Lung (tissue), 17 donors: ENCODE measurements at places on chromosomes 1 and 21. TPM values are rescaled to one million over a fixed set of nuclear protein-coding genes. Genes with fewer than 3 reads are reported as not detected.

DNA sequence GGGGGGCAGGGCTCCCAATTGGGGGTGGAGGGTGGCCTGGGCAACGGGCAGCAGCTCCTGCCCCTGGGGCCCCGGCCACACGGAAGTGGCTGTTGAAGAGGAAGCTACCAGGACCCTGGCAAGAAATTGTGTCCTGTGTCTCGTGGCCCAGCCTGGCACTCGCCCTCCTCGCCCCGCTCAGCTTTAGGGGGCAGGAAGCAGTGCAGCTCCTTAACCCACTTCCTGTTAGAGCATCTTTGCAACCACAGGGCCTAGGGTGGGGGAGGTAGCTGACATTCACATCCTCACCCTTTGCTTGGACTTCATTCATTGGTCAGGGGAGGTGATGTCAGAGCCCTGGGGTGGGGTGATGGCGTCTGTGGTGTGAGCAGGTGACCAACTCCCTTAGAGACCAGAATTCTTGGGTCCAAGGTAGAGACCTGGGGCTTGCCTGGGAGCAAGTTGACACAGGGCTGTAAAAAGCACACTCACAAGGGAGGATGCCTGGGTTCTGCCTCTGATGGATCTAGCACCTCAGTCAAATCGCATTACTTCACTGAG lies at the start of gene ARHGAP30:
TSS of gene ARHGAP30 (minus strand) at position 161 of the 540 bp plus-strand sequence. CDS start 267 bp downstream, outside the sequence.
- no peak for DNase-seq
- H3K27me3 ChIP-seq, result no peaks in the 10 kb centered on the region
- no peak within 1 kb of the TSS for H3K27ac ChIP-seq

DNA sequence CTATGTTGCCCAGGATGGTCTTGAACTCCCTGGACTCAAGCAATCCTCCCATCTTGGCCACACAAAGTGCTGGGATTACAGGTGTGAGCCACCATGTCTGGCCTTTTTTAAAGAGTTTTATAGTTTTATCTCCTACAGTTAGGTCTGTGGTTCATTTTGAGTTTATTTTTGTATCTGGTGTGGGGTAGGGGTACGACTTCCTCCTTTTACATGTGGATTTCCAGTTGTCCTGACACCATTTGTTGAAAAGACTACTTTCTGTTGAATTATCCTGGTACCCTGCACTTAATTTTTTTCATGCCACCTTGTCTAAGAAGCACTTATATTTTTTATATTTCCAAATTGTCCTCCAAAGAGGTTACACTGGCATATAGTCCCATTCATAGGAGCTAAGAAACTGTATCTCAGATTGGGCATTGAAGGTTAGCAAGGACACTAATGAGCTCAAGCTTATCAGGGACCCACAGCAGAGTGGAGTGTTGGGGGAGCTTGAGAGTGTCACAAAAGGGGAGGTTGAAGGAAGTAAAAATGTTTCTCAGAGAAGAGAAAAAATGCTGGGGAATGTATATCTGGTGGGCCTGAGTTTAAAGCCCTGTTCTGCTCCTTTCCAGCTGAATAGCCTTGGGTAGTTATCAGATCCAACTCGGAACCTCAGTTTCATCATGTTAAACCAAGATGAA lies 23.4 kb upstream of the MEF2D start:
- no peaks in the 10 kb centered on the region for H3K36me3 ChIP-seq
- H3K4me3 ChIP-seq, result no peak overlapping the region

GRCh38 chr21:15826147-15826780 lies 96.5 kb downstream of the USP25 start:
- peaks cover 2% of the 10 kb centered on the region for H3K36me3 ChIP-seq
- H3K4me1 ChIP-seq, result no peaks in the 10 kb centered on the region
- H3K27me3 ChIP-seq, result no peaks in the 10 kb centered on the region
- DNase-seq, result no peak

Gene CR1
- total RNA-seq, result 11.2 TPM

DNA sequence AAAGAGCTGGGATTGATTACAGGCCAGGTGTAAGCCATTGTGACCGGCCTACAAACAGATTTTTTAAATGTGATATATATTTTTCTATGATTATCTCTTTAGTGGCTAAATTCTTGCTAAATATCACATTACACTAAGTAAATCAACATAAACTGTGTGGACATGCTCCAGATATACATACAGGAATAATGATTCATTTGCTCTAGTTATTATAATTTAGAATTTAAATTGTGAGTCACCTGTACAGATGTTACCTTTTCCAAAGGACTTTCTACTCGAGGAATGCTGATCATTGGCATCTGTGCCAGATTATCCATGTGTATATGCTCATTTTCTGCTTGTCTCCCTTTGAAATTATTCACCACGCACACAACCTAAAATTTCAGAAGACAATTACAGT lies 90.1 kb downstream of the PLPPR5 start:
- H3K4me3 ChIP-seq, result no peak overlapping the region
- no peak overlapping the region for H3K27ac ChIP-seq
- no peak for DNase-seq
- no peaks in the 10 kb centered on the region for H3K27me3 ChIP-seq
- H3K36me3 ChIP-seq, result no peaks in the 10 kb centered on the region
- no peaks in the 10 kb centered on the region for H3K4me1 ChIP-seq

Gene CAPN2
- total RNA-seq, result 169 TPM

- peak overlapping the region; percentile 3 for H3K27ac ChIP-seq
- no peaks in the 10 kb centered on the region for H3K27me3 ChIP-seq
- no peaks in the 10 kb centered on the region for H3K36me3 ChIP-seq
- DNase-seq, result peak; percentile 70
These were observed 65.7 kb downstream of the MAP3K7CL start for GRCh38 chr21:29195981-29196669.

GRCh38 chr1:160579216-160579701 lies at the start of gene CD84:
CD84 (minus strand) TSS chr1:160579496; CDS start chr1:160579437, 59 bp downstream.
- H3K27ac ChIP-seq, result no peak within 1 kb of the TSS
- no peak within 1 kb of the TSS for H3K4me3 ChIP-seq
- H3K4me1 ChIP-seq, result no peaks in the 10 kb centered on the region
- H3K27me3 ChIP-seq, result no peaks in the 10 kb centered on the region

DNA sequence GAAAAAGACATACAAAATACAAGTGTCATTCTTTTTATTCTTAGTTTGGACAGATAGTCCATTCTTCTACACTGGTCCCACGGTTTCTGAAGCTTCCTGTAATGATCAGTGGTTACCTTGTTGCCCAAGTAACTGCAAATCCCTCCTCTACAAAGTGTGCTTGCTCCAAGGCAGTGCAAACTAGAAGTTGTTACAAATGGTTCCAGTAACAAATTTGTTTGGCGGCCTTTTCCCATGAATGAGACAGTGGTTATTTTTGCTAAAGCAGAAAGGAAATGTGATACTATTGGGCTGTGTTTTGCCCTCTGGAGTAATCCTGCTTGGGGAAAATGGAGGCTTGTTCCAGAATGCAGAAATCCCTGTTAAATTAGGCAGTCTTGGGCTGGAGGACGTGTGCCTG lies 8.9 kb downstream of the BACE2 start:
- no peaks in the 10 kb centered on the region for H3K27me3 ChIP-seq
- H3K27ac ChIP-seq, result no peak overlapping the region
- H3K4me3 ChIP-seq, result no peak overlapping the region

DNA sequence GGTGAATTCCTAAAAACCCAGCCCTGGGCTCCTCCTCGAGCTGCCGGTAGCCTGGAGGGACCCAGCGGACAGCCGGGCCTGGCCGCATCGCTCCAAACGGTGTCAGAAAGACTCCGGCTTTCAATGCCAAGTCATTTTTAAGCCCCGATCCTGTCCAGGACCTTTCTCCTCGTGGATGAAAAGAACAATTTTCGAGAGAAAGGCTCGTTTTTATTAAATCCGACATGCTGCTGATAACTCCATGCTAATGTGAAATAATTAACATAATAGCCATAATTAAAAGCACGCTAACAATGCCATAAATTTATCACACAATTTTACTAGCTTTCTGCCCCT lies 4.6 kb upstream of the FOXD3 start:
- no peak for DNase-seq
- no peak overlapping the region for H3K4me3 ChIP-seq
- H3K4me1 ChIP-seq, result no peaks in the 10 kb centered on the region
- no peaks in the 10 kb centered on the region for H3K36me3 ChIP-seq

Gene KIAA1614
- 6.2 TPM for total RNA-seq
